Left lung (tissue), 14 donors: ENCODE measurements at places on chromosomes 1 and 21.

GRCh38 chr1:199859491-199859933 is 168.0 kb upstream of the NR5A2 start:
- DNase-seq: peak; percentile 28

DNA sequence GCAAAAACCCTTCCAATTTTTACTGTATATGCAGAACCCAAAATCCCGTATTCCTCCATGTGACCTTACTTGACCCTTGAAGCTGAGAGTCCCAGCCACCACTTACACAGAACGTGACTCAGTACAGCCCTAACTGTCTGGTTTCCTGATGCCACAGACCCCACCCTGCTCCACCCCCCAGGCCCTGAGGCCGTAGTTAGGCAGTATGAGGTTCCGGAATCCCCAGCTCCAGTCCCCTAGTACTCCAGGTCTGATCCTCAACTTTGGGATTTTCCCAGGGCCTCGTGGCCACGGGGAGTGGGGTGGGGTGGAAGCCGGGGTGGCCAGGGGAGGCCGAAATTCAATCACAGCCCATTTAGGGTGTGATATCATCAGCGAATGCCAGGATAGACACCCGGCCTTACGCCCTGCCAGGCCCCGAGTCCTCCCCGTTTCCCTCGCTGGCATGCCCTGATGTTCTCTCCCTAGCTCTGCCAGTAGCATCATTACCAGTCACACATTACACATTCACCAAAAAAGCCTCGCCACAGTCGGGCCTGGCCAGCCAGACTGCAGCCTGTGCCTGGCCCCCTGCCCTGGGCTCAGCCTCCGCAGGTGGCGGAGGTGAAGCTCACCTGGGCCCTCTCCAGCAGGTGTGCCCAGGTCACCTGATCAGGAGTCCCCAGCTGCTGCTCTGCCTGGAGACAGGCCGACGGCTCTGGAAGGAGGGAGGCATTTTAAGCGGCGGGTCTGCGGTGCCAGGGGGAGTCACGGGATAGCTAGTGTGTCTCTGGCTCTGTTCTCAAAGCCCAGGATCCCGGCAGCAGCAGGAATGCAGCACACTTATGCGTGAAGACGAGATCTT is 70.8 kb downstream of the SCCPDH start:
- DNase-seq: no peak

DNA sequence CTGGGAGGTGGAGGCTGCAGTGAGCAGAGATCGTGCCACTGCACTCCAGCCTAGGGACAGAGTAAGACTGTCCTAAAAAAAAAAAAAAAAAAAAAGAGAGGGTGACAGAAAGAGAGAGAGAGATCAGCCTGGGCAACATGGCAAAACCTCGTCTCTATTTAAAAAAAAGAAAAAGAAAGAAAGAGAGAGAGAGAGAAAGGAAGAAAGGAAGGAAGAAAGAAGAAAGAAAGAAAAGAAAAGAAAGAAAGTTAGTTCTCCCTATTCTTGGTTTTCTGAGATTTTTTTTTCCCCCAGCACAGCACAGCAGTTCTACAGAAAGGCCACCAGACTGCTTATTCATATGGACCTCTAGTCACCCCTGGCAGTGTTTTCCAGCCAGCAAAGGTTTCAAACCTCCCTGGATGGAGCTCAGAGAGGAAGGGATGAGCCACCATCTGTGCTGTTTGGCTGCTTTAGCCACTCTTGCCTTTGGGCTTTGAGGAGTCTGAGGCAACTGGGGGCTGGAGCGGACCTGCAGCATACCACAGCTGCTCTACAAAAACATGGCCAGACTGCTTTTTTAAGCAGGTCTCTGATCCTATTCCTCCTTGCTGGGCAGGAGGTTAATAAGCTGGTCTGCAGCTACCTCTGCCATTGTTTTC is 10.6 kb downstream of the S100A6 start:
- DNase-seq: no peak

GRCh38 chr1:173861731-173862145 is 6.1 kb downstream of the GAS5 start:
- DNase-seq: no peak

GRCh38 chr1:151887028-151887427 is 22.3 kb downstream of the THEM4 start:
- DNase-seq: no peak

GRCh38 chr1:3942416-3943122 is 42.5 kb upstream of the C1orf174 start:
- no peak for DNase-seq

GRCh38 chr1:231383159-231383860 is 38.8 kb downstream of the EGLN1 start:
- no peak for DNase-seq

- DNase-seq: no peak
Measured at GRCh38 chr1:223048026-223048425, 95.0 kb downstream of the TLR5 start.

GRCh38 chr1:17204546-17205440 is at the start of gene PADI1:
Gene PADI1 (plus strand): TSS chr1:17205128. CDS start chr1:17205218, 90 bp downstream.
- no peak for DNase-seq

- DNase-seq: no peak
Measured at GRCh38 chr1:39926343-39926793, 24.7 kb upstream of the MYCL start.

GRCh38 chr1:153081736-153082135 is 10.3 kb upstream of the SPRR2B start:
- DNase-seq: no peak

- DNase-seq: no peak
Measured at GRCh38 chr1:55316502-55316901, 101.3 kb upstream of the USP24 start.

- DNase-seq: peak; percentile 6
Measured at GRCh38 chr1:235455823-235456222, 48.4 kb downstream of the B3GALNT2 start.

DNA sequence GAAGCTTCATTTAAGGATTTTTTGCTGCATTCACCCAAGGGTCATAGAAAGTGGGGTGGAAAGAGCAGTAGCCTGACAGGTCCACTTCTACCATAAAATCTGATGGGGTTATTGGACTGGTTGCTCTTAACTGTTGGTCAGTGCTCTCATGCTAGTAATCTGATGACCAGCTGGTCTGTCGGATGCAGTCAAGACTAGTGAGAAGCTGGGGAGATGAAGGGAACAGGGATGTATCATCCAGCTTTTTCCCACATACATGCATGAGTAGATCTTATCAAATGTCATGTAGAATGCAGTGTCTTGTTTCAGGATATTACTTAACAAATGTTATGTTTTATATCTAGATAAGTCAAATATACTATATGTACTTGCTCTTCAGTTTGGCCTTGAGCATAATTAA is 11.1 kb downstream of the ATP1B1 start:
- DNase-seq: no peak

DNA sequence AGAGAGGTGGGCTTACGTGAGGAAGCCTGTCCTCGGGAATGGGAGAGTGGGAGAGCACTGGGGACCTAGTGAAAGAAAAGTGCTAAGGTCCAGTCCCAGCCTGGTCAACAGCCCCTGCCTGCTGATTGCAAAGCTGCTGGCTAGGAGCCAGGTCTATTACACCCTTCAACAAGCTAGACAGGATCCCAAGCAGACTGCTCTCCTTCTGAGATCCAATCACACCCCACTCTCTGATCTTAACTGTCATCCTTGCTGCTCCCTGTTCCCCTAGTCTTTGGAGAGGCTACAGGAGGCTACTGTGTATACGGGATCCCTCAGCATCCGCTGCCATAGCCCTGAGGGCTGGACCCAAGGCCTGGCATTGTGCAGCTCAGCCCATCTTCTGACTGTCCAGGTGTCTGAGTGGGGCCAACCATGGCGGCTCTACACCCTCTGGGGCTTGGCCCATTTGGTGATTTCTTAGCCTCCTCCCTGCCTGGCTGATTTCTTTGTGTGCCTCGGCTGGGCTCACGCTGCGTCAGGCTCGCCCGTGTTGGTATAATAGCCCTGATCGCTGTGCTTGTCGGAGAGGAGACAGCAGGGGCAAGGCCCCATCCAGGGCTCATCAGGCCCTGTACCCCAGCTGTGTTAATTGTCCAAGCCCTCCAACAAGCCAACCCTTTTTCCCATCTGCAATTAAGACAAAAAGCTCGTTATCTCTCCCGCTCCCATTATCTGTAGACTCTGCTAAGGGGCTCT is 43.9 kb downstream of the NAV1 start:
- peak; percentile 67 for DNase-seq

DNA sequence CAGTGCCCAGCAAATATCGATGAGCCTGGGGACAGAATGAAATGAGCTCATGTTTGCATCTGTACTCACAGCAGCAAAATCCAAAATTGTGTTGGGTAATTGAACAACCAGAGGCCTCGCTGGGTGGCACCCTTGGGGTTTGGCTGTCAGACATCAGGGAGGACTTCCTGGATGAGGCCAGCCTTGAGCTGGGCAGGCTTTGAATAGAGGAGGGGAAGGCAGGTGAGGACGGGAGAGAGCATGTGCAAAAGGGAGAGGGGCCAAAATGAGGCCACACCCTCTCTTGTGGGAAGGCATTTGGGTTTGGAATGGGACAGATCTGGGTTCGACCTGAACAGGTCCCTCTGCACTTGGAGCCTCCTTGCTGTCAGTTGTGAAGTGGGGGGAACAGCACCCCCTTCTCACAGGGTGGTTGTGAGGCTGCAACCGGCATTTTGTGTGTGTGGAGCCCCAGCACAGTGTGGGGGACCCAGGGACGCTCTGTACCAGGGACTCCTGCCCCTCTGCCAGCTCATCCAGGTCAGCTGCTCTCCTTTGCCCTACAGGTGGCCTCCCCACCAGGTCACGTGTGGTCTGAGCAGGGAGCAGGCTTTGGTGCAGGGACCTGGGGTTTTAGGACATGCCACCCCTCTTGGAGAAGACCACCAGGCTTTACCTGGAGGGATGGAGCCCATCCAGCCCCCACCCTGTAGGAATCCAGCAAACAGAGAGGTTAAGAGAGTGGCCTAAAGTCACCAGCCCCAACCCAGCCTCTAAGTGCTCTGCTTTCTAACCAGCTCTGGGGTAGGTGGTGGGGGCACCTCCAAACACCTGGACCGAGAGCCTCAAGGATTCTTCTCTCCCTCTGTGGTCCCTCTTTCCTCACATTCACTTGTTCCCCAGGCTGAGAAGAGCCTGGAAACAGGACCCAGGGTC is 521.8 kb downstream of the PTPRU start:
- DNase-seq: no peak

DNA sequence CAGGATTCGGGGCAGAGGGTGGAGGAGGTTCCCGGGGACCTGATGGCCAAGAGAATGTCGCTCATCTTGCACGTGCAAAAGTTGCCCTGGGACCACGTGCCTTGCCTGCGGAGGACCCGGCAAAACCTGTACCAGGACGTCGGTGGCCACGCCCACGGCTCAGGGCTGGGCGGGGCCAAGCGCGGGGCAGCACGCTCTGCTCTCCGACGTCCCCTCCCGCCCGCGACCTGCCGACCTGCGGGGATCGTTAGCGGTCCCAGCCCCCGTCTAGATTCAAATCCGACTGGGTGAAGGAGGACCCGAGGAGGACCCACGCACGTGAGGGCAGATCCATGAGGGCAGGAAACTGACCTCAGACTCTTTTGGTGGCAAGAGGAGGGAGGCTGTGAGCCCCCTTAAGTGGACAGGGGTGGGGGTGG is at the start of gene C1orf167:
Gene C1orf167 (plus strand): TSS at position 206 of the 419 bp plus-strand sequence. CDS start 2,208 bp downstream, outside the sequence.
- no peak for DNase-seq

- no peak for DNase-seq
Measured at GRCh38 chr1:38586993-38587646, 272.5 kb downstream of the RRAGC start.

DNA sequence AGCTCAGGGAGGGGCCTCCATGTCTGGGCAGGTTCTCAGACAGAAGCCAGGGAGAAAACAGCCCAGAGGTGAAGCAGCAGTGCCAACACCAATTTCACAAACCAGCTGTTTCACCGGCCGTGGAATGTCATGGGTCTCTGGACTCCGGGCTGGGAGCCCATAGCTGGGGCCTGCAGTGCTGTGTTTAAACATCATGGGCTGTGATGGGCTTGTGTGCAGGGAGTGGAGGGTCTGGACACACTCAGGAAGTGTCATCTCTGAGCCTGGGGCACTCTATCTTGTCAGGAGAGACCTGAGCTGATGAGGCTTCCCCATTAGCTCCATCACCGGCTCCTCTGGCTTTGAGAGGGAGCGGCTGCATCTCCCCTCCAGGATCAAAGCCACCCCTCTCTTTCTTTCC is 173.6 kb upstream of the IGSF21 start:
- no peak for DNase-seq

DNA sequence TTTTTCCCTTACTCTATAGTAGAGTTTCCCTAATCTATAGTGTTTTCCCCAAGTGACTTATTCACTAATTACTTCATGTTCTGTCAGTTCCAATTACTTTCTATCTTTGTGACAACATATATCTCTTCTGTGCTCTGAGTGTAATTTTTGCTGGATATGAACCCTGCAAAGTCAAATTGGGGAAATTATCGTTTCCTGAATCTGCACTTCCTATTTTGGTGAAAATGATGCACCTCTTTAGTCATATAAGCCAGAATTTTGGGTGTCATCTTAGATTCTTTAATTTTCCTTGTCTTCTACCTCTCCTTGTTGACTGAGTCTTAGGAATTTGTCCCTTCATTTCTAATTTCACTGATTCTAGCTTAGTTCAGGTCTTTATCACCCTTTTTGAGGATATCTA is 33.4 kb upstream of the PRKACB start:
- no peak for DNase-seq

DNA sequence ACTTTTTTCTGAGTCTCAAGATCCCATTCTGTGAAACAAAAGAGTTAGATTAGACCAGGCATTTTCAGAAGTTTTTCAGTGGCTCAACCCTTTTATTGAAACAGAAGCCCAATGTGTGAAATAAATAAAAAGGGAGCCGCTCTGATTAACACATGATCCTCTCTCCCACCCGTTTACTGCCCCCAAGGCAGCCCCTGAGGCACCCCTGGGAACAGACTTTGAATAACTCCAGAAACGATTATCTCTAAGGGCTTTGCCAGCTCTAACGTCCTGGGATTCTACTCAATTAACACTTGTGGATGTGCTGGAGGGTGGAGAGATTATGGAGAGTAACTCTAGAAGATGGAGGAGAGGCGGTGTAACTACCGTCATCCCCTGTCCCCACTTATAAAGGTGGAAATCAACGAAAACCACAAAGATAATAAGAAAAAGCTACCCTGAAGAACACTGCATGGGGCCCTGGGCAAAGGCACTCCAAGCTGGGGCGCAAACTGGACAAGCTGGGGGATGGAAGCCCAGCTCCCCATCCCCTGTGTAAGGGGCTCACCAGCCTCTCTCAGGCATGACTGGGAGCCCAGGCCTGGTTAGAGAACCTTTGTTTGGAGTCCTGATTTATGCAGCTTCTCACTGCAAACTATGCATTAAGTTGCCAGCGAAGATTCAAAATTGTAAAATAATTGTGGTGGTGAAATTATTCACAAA is 39.0 kb upstream of the GRIK3 start:
- no peak for DNase-seq

DNA sequence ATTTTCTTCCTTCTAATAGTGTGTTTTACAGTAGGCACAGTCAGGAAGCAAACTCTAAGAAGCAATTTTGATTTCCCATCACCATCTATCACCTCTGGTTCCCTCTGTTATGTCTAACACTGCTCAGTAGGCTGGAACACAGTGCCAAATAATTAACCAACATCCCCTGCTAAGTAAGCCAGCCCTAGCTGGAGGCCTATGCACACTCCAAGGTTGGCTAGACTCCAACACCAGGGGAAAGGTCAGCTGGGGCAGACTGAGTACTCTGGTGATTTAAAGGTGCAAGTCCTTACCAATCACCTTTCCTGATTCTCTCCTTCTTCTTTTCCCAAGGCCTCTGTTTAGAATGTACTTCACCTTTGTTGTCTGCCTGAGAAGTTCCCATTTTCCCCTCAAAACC is 46.5 kb upstream of the BEND5 start:
- peak; percentile 38 for DNase-seq
